ENCODE measurements at places on chromosomes 2 and 18.

GRCh38 chr18:74990563-74991081, 218.3 kb downstream of the PTGR3 start:
- DNase-seq = no peak

GRCh38 chr18:37889963-37890362, 324.4 kb upstream of the CELF4 start:
- no peak for DNase-seq

DNA sequence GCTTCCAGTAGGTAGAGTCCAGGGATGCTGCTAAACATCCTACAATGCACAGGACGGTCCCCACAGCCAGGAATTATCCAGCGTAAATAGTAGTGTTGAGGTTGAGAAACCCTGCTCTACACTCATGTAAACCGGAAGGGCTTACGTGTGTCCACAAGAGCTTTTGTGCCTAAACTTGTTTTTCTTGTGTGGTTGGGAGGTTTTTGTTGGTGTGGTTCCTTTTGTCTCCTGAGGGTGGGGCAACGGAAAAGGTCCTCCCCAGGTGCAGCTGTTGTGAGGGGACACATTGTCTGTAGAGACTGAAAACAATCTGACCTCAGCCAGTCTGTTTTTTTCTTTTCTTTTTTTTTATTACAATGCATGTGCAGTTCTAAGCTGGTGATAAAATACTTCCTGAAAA, 72.7 kb upstream of the MGAT5 start:
- DNase-seq = peak; percentile 81

DNA sequence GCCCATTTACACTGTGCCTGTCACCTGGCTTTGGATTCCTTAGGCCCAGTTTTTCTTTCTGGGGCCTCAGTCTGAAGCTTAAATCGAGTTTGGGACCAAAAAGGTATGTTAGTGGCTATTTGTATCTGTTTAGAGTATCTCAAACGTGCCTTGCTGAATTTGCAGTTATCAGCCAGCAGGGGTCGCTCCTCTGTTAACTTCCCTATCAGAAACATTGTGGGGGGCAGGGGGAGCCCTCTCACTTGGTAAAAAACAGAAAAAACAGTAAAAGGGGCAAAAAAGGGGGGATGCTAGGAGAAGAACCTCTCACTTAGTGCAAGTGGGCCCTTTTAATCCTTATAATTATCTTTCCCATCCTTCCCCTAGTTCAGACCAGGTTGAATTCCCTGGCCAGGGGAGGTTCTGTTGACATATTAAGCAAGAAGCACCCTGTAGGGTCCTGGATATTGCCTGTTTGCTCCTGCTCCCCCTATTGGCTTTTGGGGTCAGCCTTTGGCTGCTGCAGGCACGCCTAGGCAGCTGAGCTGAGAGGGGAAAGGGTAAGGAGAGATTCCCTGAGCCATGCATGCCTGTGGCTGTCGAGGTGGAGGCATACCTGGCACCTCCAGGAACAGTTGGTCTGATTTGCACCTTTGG, 8.8 kb upstream of the IFIH1 start:
- DNase-seq = no peak

DNA sequence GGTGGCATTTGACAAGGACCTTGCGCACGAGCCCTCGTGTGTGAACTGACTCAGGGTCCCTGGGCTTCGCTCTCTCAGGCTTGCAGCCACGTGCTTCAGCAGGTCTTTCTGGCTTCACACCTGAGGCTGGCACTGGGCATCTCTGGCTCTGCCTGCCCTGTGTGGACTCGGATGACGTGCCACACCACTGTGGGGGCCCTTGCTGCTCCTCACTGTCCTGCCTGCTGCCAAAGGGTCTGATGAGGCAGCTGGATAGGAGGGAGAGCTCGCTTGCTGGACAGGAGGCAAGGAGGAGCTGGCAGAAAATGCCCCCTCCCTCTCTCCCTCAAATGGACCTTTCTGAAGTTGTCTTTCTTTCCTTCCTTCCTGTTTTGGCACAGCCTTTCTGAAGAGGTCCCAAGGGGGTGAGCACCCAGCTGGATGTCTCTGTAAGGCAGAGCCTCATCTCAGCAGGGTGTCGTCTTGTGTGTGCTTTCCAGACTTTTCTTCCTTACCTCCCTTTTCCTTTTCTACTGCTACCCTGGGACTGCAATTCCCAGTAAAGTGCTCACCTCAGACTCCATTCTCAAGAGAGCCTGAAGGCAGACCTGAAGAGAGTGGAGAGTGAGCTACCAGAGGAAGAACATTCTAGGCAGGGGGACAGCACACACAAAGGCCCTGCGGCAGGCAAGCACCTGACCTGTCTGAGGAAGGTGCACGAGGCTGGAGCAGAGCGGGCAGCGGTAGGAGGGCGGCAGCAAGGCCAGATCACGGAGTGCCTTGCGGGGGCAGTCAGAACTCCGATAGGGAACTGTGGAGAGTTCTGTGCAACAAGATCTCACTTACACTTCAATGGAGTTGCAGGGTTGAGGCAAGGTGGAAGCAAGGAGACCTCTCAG, 5.3 kb downstream of the PER2 start:
- no peak for DNase-seq

GRCh38 chr2:1266351-1266750, 146.9 kb upstream of the TPO start:
- DNase-seq = no peak

GRCh38 chr2:149828520-149829210, 241.1 kb upstream of the MMADHC start:
- no peak for DNase-seq

DNA sequence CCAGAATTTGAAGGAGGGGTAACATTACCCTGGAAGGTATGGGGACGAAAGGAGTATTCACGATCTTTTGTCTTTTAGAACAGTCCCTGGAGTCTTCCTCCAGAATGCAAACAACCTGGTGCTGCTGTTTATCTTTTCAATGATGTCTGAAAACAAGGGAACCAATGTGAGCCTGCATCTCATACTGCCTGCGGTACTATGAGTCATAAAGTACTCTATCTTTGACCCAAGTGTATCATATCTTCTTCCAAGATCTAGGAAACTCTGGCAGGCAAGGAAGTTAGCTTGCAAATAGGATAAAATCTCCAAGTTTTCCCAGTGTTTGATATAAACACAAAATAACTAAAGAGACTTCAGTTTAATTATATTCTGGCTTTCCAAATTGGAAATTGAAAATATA, 968.5 kb downstream of the LRP1B start:
- no peak for DNase-seq

- no peak for DNase-seq
These were observed 216.5 kb downstream of the CDCA7 start for GRCh38 chr2:173571021-173571821.

GRCh38 chr2:120433816-120434290, 87.9 kb downstream of the INHBB start:
- DNase-seq = no peak

Measured in CD8-positive, alpha-beta memory T cell (primary cell).